Hindlimb muscle (tissue), 1 donor: ENCODE measurements at places on chromosomes 12 and 14. TPM values are rescaled to one million over a fixed set of nuclear protein-coding genes. Genes with fewer than 3 reads are reported as not detected.

GRCh38 chr12:101746196-101746595 is 6.9 kb upstream of the SYCP3 start:
- DNase-seq: no peak

DNA sequence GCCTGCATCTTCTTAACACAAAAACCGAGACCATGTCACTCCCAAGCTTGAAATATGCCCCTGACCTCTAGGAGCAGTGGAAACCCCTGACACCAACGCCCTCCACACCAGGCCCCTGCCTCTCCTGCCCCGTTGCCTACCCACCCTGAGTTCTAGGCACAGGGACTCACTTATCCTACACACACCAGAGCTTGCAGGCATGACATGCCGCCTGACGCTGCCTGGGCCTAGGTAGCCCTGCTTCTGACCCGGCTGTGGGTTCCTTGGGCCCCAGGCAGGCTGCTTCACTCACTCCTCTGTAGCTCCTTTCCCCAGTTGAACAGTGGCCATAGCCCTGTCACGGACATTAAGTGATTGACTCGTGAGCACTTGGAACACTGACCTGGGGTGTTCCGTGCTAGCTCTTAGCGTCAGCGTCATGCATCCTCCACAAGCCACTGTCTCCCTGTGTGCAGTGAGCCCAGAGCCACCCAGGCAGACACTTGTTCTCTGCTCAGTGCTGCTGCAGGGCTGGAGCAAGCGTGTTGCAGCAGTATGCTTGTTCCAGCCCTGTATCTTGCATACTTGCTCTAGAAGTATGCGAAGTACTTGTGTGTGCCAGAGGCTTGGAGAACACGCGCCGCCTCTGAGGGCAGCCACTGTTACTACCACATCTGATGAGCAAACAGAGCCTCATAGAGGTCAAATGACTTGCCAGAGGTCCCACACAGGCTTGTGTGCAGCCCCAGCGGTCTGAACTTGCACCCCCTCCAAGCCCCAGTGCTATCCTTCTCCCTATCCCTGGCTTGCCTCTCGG is 15.6 kb downstream of the OTUB2 start:
- no peak for DNase-seq

- no peak for DNase-seq
Observed at GRCh38 chr12:122643207-122643805, 59.9 kb downstream of the HCAR2 start.

GRCh38 chr12:133106253-133106652 is 23.8 kb downstream of the ZNF891 start:
- DNase-seq: no peak

DNA sequence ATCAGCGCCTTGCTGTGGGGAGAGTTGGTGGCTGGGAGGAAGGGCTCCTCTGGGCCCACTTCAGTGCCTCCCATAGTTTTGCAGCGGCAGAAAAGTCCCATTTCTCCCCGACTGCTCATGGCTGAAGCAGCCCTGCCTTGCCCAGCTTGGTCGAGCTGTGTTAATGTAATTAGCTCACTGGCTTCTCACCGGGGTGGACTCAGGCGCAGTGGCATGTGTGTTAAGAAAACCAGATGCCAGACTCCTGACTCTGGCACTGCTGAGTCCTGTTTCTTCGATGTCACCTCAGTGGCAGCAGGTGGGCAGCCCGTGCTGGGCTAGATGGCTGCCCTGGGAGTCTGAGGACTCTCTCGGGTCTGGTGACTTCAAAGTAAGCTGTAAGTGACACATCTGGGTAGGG is 47.4 kb downstream of the CHST11 start:
- DNase-seq: no peak

DNA sequence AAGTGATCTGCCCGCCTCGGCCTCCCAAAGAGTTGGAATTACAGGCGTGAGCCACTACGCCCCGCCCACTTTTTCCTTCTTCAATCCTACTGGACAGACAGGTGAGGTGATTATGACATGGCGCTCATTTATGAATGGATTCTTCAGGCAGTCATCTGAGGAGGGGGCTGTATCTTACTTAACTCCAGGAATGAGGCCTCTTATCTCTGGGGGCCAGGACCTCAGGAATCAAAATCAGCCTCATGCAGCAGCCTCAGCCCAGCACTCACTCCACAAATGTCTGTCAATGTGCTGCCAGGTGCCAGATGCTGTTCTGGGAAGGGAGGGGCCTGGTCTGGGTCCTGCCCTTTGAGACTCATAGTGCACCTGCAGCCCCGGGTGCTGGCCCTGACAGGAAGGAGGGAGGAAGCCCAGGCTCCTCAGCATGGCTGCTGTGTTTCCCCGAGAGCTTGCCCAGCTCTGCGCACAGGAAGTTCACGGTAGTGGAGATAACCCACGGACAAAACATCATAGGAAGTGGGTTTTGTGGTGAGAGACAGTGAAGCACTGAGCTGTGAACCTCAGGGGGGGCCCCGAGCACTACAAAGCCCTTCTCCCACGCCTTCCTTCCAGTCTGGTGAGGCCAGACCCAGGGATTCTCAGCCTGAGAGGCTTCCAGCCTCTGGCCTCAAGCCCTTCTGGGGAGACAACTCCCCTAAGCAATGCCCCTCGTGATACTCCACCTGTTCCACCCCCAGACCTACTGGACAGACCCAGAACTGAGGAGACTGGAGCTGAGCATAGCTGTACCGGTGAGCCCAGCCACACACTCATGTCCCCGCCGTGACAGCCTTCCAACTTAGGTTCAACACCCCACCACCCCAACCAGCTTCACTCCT is 22.3 kb downstream of the GALNT6 start:
- DNase-seq: peak; percentile 18

DNA sequence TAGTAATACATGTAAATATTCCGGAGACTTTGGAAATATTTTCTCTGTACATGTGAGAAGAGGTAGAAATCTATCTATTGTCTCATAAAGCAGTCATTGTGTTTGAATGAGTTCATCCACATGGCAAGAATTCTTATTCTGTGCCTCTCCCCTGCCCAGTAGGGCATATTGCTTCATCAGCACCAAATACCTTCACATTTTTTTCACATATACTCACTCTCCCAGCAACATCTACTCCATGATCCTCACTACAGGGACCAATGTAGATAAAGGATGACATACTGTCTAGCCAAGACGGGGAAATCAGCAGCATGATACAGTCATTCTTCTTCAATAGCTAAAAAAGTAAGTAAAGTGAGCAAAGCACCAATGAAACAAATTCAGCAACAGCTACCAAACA is 1.3 kb upstream of the TAS2R14 start:
- no peak for DNase-seq

DNA sequence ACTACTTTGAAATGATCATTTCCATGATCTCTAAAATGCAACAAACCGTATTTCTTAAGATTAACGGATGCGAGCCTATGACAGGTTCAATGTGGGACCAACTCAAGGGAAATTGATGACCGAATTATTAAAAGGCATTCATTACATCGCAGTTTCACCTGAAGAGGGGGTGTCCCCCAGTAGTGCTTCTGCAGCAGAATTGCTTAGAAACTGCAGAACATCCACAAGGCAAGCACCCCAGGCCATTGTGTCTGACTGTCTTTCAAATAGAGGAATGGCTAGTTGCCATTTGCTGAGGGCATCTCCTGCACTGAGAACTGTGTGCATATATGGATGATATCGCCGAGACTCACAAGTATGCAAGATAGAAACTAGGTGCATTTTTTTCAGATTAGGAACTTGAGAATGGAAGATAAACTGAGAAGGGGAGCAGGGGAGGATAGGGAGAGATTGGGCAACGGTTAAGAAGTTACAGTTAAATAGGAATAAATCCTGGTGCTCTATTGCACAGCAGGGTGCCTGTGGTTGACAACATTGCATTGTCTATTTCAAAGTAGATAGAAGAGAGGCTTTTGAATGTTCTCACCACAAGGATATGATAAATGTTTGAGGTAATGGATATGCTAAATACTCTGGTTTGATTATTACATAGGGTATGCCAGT is 234.3 kb upstream of the PLEKHG7 start:
- DNase-seq: no peak

GRCh38 chr12:62844915-62845314 is 90.0 kb downstream of the PPM1H start:
- DNase-seq: no peak

- DNase-seq: no peak
Observed at GRCh38 chr12:78671295-78671694, 193.3 kb upstream of the SYT1 start.

DNA sequence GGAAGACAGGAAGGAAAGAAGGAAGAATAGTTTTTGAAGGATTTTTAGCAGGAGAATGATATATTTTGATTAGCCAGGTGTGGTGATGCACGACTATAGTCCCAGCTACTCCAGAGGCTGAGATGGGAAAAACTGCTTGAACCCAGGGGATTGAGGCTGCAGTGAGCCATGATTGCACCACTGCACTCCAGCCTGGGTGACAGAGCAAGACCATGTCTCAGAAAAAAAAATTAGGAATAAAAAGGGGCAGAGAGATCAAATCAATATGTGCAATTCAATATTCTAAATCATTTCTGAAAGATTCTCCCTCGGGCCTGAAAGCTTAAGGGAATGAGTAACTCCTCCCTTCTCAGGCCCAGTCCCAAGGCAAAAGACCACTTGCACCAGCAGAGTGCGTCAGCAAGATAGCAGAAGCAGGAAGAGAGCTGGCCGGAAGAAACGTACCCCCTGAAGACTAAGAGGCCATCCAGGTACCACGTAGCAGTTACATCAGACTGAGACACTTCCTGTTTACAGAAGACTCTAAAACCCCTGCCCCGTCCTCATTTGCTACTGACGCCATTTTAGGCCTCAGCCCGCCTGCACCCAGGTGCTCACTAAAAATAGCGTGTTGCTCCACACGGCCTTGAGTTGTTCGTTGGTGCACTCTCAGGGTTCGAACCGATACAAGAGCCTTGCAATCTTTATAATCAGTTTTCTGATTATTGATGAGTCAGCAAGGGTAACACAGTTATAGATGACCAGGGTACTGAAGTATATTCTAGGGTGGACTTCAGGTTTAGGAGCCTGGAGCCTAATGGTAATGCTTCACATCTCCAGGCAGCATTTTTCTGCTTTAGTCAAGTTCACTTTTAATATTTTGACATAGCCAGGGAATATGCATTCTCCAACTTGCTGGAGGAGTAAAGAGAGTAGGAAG is 57.7 kb upstream of the CSRP2 start:
- no peak for DNase-seq

The PZP gene
- 0.52 TPM for polyA plus RNA-seq

The RNFT2 gene
- polyA plus RNA-seq: 1.1 TPM

The ACOT6 gene
- polyA plus RNA-seq: 0.19 TPM

The GLT8D2 gene
- 40.1 TPM for polyA plus RNA-seq

The KLHL33 gene
- polyA plus RNA-seq: 0.97 TPM
